Activated CD8-positive, alpha-beta memory T cell treated with anti-CD3 and anti-CD28 coated beads, Interleukin-2, amount 10 ng/mL, durations not matched to agents 7 days and 5 days (primary cell): ENCODE measurements at places on chromosomes 3 and 15. TPM values are rescaled to one million over a fixed set of nuclear protein-coding genes. Genes with fewer than 3 reads are reported as not detected.

NPTN gene
- total RNA-seq = 45.5 TPM

ADPGK gene
- 76.5 TPM for total RNA-seq

- H3K4me3 ChIP-seq = no peak overlapping the region
- H3K27me3 ChIP-seq = peaks cover 3% of the 10 kb centered on the region
- H3K36me3 ChIP-seq = no peaks in the 10 kb centered on the region
- no peak for DNase-seq
Observed at GRCh38 chr3:115975353-115975752, 352.0 kb downstream of the GAP43 start.

SKIL gene
- total RNA-seq = 13.9 TPM

PPP1R14D gene
- total RNA-seq = not detected

DNA sequence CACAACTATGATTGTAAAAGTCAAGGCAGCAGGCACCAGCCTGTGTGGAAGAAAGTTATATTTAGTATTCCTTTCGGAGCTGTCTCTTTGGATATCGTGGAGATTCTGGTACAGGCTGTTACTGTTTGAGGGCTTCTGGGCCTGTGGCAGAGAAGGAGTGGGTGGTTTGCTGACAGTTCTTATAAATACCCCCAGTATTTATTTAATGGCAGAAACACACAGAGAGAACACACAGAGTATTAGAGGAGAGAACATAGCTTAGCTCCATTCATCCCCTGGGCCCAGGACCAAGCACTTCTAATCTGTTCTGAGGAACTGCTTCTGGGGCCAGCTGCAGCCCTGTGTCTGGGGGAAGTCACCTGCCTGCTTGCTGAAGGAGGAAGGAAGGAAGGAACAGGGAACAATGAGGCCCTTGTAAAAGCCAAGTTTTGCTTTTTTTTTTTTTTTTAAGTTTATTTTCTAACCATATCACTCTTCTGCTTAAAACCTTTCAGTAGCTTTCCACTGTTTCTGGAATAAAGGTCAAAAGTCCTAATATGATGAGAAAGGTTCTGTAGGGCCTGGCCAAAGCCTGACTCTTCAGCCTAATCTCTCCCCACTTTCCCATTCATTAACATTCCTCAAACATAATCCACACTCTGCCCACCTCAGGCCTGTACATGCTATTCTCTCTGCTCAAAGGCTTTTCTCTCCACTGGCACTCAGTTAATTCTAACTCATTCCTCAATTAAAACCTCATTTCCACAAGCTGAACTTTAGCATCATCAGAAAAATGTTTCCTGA lies 11.8 kb upstream of the PP2D1 start:
- H3K4me3 ChIP-seq = no peak overlapping the region
- peaks cover 5% of the 10 kb centered on the region for H3K4me1 ChIP-seq
- H3K27me3 ChIP-seq = no peaks in the 10 kb centered on the region
- no peak overlapping the region for H3K27ac ChIP-seq
- DNase-seq = no peak
- no peaks in the 10 kb centered on the region for H3K36me3 ChIP-seq

GRCh38 chr15:83204697-83205096 lies 2.9 kb downstream of the HDGFL3 start:
- DNase-seq = no peak
- H3K36me3 ChIP-seq = peaks cover 3% of the 10 kb centered on the region
- no peak overlapping the region for H3K4me3 ChIP-seq

GRCh38 chr15:66040211-66040892 lies 171.1 kb downstream of the RAB11A start:
- no peak for DNase-seq
- no peak overlapping the region for H3K4me3 ChIP-seq
- no peak overlapping the region for H3K27ac ChIP-seq
- H3K36me3 ChIP-seq = no peaks in the 10 kb centered on the region

- H3K4me3 ChIP-seq = no peak overlapping the region
- peaks cover 51% of the 10 kb centered on the region for H3K36me3 ChIP-seq
- no peak overlapping the region for H3K27ac ChIP-seq
- H3K4me1 ChIP-seq = peaks cover 6% of the 10 kb centered on the region
Observed at GRCh38 chr3:156543043-156543555, 11.8 kb downstream of the SSR3 start.

ANKRD63 gene
- not detected for total RNA-seq

DNA sequence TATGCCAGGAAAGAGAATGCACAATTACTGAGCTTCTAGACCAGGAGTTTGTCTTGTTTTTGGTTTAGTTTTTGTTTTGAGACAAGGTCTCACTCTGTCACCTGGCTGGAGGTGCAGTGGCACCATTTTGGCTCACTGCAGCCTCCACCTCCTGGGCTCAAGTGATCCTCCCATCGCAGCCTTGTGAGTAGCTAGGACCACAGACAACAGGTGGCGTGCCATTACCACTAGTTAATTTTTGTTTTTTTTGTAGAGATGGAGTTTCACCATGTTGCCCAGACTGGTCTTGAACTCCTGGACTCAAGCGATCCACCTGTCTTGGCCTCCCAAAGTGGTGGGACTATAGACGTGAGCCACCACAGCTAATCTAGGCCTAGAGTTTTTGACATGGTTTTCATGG lies 104.4 kb upstream of the CCDC54 start:
- no peak overlapping the region for H3K4me3 ChIP-seq
- no peaks in the 10 kb centered on the region for H3K4me1 ChIP-seq
- peaks cover 12% of the 10 kb centered on the region for H3K27me3 ChIP-seq
- H3K36me3 ChIP-seq = no peaks in the 10 kb centered on the region
- H3K27ac ChIP-seq = no peak overlapping the region
- no peak for DNase-seq

FAM174B gene
- total RNA-seq = 1.8 TPM

DNA sequence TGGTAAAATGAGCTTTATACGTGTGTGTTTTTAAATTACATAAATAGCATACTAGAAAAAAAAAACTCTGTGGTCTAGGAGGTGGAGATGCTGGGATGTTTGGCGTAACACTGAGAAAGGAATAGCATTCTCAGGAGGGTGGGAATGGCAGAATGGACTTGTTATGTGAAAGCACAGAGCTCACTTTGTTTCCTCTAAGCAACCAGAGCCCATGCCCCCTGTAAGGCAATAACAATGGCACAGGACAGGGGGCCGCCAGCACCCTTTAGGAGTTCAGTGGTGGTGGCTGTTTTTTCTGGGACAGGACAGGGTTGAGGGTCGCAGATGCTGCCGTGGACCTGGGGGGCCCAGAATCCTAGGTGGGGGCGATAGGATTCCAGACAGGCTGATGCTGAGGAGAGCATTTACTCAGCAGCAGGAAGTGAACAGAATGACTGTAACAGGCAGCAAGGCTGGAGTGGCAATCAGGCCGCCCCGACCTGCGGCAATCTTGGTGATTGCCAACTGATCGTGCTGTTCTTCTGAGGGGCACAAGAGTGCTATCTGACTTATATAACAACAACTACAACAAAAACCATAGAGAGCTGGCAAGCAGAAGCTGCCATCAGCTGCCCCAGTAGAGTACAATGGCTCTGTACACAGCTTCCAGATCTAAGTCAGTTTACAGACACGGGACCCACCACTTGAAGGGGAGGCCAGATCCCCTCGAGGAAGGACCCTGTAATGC lies 160.4 kb downstream of the UACA start:
- H3K27ac ChIP-seq = no peak overlapping the region
- DNase-seq = no peak
- H3K4me1 ChIP-seq = no peaks in the 10 kb centered on the region
- H3K4me3 ChIP-seq = no peak overlapping the region

DNA sequence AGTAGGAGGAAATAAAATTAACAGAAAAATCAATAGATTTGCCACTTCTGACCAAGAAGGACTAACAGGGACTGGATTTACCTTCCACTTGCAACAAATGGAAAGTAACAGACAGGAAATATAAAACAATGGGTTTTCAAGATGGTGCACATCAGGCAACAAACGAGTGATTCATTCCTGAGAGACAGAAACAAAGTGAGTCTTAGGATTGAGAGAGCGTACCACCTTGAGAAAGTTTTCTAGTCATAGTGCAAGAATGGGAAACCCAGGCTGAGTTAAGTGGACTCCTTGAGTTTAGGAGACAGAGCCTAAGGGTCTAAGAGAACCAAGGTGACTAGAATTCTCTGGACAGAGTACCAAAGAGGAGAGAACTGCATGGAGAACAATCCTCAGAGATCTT lies 101.7 kb downstream of the PPP2R3A start:
- no peak overlapping the region for H3K27ac ChIP-seq
- no peaks in the 10 kb centered on the region for H3K27me3 ChIP-seq
- no peak overlapping the region for H3K4me3 ChIP-seq
- no peaks in the 10 kb centered on the region for H3K36me3 ChIP-seq
- peaks cover 4% of the 10 kb centered on the region for H3K4me1 ChIP-seq
- no peak for DNase-seq

- DNase-seq = no peak
- H3K36me3 ChIP-seq = peaks cover 32% of the 10 kb centered on the region
- H3K27me3 ChIP-seq = no peaks in the 10 kb centered on the region
Observed at GRCh38 chr15:65762399-65762798, 29.7 kb downstream of the DENND4A start.

- H3K27me3 ChIP-seq = no peaks in the 10 kb centered on the region
- no peaks in the 10 kb centered on the region for H3K36me3 ChIP-seq
- DNase-seq = no peak
- no peak overlapping the region for H3K4me3 ChIP-seq
- H3K27ac ChIP-seq = no peak overlapping the region
- H3K4me1 ChIP-seq = no peaks in the 10 kb centered on the region
Observed at GRCh38 chr3:5505997-5506396, 318.5 kb downstream of the EDEM1 start.

DNA sequence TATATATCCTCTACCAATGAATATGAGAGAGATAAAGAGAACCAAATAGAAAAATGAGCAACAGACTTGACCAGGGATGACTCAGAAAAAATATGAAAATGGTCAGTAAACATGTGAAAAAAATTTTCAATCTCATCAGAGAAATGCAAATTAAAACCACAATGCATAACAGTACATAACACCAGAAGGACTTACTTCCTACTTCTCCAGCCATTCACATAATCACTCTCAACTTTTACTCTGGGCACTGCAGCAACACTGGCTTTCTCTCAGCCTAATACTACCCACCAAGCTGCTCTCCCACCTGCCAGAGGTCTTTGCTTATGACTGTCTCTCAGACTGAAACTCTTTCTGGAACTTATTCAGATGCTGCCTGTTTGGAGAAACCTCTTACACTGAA lies 49.4 kb downstream of the DPH6 start:
- H3K4me3 ChIP-seq = no peak overlapping the region
- no peak for DNase-seq
- no peaks in the 10 kb centered on the region for H3K36me3 ChIP-seq
- no peaks in the 10 kb centered on the region for H3K27me3 ChIP-seq
- H3K27ac ChIP-seq = no peak overlapping the region

DNA sequence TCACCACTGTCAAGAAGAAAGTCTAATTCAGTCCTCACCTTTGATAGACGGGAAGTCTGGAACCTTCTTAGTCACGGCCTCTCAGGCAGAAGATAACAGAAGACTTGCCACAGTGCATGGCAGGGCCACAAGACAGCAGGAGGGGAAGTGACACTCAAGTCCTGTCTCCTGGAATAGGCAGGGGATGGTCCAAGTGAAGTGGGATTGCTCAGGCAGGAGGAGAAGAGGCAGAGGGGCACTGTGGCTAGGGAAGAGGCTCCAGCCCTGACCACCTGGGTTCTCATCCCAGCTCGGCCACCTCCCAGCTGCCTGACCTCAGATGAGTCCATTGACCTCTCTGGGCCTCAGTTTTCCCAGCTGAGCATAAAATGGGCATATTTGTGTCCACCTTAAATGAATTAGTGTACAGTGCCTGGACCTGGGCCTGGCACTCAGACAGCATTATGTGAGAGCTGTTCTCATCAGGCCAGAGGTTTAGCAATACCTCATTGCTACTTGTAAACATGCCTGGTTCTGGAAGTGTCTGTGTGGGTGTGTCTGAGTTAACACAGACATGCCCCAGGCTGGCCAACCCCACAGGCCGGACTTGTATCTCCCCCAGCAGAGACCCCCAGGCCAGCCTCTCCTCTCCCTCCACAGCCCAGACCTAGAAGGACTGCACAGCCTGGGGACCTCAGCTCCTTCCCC lies 11.5 kb upstream of the PCSK6 start:
- no peak overlapping the region for H3K4me3 ChIP-seq
- H3K27me3 ChIP-seq = peaks cover 59% of the 10 kb centered on the region
- H3K4me1 ChIP-seq = peaks cover 30% of the 10 kb centered on the region
- no peak overlapping the region for H3K27ac ChIP-seq

GRCh38 chr3:34106879-34107278 lies 308.4 kb downstream of the PDCD6IP start:
- H3K27me3 ChIP-seq = peaks cover 5% of the 10 kb centered on the region
- H3K36me3 ChIP-seq = no peaks in the 10 kb centered on the region
- DNase-seq = no peak
- no peak overlapping the region for H3K4me3 ChIP-seq

UROC1 gene
- not detected for total RNA-seq

DNA sequence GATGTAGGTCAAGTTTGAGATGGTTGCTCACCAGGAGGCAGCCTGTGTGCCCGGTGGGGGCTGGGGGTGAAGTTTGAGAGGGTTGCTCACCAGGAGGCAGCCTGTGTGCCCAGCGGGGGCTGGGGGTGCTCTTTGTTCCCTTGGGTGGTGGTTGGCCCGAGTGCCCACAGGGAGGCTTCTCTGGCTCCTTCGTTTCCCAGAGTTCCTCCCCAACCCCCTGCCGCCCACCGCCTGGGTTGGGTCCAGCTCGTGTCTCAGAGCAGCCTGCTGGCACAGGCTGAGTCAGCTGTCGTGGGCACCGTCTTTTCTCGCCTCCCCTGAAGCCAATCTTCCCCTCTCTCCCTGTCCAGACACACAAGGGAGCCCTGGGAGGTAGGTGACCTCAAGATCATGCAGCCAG lies 3.1 kb downstream of the APBA2 start:
- H3K36me3 ChIP-seq = no peaks in the 10 kb centered on the region
- H3K27ac ChIP-seq = no peak overlapping the region
- H3K27me3 ChIP-seq = peaks cover 24% of the 10 kb centered on the region
- peaks cover 32% of the 10 kb centered on the region for H3K4me1 ChIP-seq
- no peak for DNase-seq

GRCh38 chr15:83305704-83306291 lies 21.3 kb upstream of the BNC1 start:
- no peak overlapping the region for H3K27ac ChIP-seq
- H3K36me3 ChIP-seq = no peaks in the 10 kb centered on the region
- H3K27me3 ChIP-seq = peaks cover 22% of the 10 kb centered on the region
- H3K4me1 ChIP-seq = no peaks in the 10 kb centered on the region

FOXB1 gene
- 2.8 TPM for total RNA-seq

- no peak for DNase-seq
- H3K36me3 ChIP-seq = peaks cover 23% of the 10 kb centered on the region
- no peak overlapping the region for H3K4me3 ChIP-seq
Observed at GRCh38 chr3:143978263-143978631, 6.6 kb downstream of the DIPK2A start.

GRCh38 chr15:90001683-90002427 lies 731 bp downstream of the ZNF710 start:
- DNase-seq = peak; percentile 70
- no peaks in the 10 kb centered on the region for H3K27me3 ChIP-seq
- peak overlapping the region; percentile 86 for H3K4me3 ChIP-seq
- H3K4me1 ChIP-seq = peaks cover 39% of the 10 kb centered on the region
- H3K36me3 ChIP-seq = peaks cover 4% of the 10 kb centered on the region
- peak overlapping the region; percentile 83 for H3K27ac ChIP-seq
